ENCODE measurements at places on chromosomes 11 and 22.

GRCh38 chr11:47714554-47715081 is 551 bp downstream of the AGBL2 start:
- DNase-seq = peak; percentile 7

GRCh38 chr22:39528681-39529486 is 3.7 kb downstream of the RPS19BP1 start:
- peak; percentile 93 for DNase-seq

- no peak for DNase-seq
Measured at GRCh38 chr11:2273771-2274170, 3.4 kb upstream of the ASCL2 start.

- DNase-seq = peak; percentile 78
Measured at GRCh38 chr11:63670433-63671321, 499 bp downstream of the ATL3 start.

DNA sequence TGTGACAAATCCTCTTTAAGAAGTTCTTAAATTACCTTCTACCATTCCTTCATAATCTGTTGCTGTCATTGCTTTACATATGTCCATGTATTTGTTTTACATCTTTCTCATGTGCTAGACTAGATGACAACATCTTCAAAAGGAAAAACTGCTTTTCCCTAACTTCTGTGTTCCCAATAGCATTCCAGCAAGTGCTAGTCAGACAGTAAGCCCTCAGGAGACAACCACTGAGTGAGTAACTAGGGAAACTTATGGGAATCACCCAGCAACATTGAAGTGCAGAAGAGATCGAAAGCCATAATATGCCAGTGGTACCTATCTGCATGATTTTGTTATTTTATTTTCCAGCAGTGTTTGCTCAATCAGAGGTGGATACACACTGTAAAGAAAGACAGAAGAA is 889.7 kb upstream of the API5 start:
- DNase-seq = no peak

DNA sequence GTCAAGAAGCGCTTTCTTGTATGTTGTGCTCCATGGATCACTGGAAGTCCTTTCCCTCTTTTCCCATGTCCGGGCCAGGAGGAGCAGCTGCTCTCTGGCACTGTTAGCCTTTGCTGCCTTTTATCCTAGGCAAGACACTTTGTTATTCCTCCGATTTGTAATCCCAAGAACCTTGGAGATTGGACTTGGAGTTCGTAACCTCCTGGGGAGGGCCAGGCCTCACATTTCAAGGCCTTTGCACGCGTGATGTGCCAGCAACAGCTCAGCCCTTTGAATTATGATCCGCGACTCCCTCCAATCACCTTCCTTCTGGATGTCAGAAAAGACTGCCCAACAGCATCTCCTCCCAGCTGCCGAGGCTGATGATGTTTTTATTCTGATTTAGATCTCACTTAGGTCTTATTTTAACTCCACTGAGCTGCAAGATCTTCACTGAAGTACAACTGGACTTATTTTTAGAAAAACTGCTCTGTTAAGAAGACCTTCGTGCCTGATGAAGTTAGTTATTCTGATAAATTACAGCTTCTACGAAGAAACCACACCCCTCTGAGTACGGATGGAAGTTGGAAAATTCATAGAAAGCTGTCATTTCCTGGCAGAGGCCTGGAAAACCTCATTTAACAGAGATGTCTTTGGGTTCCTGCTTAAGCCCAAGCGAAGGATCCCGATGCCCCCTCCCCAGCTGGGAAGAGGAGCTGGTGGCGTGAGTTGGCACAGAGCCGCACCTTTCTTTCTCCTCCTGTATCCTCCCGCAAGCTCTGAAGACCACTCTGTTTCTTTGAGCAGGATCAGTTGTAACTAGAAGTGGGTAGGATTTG is 62.4 kb downstream of the PARVB start:
- DNase-seq = no peak

DNA sequence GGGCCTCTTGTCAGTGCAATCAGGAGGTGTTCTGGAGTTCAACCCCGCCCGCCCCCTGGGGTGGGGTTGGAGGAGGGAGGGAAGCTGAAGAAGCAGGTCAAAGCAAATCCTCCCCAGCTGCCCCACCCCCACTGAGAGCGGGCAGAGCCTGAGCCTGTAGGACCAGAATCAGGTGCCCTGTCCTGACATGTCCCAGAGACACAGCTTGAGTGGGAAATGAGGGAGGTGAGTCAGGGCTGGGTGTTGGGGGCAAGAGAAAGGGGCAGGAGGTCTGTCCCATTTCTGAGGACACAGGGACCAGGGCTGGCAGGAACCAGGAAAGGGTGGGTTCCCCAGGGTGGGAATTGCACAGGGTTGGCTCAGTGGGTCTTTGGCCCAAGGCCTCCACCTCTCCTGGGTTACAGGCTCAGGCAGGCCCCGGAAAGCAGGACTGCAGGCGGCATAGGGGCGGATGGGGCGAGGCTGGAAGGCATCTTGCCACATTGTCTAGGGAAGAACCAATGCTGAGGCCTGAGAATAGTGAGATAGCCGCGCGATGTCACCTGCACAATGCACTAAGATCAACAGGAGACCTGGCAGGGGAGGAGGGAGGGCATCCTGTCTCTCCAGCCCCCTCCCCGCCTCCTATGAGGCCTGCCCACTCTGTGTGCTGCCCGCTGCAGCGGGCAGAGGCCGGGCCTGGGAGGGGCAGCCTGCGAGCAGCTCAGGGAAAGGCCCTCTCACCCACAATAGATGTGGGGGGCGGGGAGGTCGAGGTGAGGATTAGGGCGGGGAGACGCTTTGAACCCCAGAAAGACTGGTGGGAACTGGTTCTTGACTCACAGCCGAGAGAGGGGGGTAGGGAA is 32.4 kb downstream of the NECTIN1 start:
- DNase-seq = no peak

DNA sequence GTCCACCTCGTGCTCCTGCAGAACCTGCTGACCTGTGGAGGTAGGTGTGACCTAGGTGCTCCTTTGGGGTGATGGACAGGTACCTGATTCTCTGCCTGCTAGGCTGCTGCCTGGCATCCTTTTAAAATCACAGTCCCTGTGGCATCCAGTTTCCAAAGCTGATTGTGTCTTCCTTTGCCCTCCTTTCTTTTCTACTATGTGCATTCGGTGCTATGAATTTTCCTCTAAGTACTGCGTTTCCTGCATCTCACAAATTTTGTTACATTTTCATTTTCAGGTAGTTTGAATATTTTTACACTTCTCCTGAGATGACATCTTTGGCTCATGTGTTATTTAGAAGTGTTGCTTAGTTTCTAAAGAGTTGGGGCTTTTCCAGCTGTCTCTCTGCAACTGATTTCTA is 30.9 kb upstream of the PPP6R3 start:
- DNase-seq = no peak

DNA sequence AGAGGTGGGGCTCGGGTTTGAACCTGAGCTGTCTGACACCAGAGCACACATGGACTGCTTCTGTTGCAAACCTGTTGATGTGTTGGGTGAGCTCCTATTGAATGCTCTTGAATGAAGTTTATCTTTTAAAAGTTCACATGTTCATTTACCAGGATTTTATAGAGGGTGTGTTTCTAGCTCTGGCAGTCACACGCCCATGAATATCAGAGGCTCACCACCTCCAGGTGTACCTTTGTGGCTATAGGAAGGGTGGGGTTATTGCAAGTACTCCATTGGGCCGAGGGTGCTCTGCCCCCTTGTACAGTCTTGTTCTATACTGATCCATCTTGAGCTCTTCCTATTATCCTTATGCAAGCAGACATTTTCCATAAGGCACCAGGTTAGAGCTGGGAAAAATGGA is 9.2 kb downstream of the ENDOD1 start:
- no peak for DNase-seq

- no peak for DNase-seq
Measured at GRCh38 chr11:12829131-12829530, 154.9 kb downstream of the TEAD1 start.

DNA sequence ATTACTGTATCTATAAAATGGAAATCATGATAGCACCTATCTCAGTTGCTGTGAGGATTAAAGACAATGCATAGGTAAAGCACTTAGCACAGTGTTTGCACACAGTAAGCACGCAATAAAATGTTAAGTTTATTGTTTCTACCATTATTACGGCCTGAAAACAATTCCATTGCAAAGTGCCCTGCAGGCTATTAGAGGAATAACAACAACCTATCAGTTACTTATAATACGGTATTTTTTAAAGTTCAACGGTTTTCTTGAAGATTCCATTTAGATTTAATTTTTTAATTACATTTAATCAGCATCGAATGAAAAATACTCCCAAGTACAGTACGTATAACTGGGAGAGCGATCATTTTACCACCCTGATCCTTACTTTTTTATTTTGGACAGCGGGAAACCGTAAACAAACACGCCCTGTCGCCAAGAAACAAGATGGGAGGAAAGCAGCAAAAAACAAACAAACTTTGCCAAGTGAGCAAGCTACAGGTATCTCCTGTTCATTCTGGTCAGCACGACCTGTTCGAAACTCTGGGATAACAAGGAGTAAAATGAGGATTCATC is 893 bp downstream of the SLC36A4 start:
- no peak for DNase-seq

DNA sequence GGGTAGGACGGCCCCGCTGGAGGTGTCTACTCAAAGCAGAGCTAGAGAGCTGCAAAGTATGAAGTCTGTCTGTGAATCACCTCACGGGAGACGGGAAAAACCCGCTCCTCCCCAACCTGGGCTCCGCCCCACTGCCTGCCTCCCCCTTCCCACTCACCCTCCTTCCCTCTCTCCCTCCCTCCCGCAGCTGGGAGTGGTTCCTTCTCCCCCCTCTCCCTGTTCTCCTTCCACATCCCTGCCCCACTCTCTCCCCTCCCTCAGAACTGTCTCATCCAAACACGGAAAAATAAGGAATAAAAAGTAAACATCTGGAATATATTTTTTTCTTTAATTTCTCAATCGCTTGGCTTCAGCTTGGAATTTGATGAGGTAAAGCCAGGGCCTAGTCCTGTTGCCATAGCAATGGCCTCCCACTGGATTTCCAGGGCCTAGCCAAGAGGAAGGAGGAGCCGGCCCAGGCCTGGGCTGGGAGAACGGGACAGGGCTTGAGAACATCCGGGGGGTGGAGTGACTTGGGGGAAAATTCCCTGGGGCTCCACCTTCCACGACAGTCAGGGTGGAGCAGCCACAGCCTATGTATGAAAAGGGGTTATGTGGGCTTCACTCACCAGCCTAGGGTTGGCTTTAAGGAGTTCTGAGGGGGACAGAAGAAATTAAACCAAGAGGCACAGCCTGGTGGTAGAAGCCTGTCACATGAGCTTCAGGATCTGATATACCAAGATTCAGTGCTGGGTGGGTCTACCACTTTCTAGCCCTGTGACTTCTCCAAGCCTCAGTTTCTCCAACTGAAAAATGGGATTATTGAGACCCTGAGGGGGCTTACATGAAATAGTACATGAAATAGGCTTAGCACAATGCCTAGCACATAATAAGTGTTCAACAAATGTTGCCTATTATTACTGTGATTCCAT is 2.2 kb downstream of the TNKS1BP1 start:
- DNase-seq = peak; percentile 94

- DNase-seq = no peak
Measured at GRCh38 chr11:19810852-19811251, 98.2 kb downstream of the NAV2 start.

Data from heart left ventricle (tissue), 16 donors.